Mesothelial cell of epicardium (in vitro differentiated cells): ENCODE measurements at places on chromosomes 3 and 15.
A peak's percentile ranks its signal among the peaks of the same experiment; 100 is the strongest.

DNA sequence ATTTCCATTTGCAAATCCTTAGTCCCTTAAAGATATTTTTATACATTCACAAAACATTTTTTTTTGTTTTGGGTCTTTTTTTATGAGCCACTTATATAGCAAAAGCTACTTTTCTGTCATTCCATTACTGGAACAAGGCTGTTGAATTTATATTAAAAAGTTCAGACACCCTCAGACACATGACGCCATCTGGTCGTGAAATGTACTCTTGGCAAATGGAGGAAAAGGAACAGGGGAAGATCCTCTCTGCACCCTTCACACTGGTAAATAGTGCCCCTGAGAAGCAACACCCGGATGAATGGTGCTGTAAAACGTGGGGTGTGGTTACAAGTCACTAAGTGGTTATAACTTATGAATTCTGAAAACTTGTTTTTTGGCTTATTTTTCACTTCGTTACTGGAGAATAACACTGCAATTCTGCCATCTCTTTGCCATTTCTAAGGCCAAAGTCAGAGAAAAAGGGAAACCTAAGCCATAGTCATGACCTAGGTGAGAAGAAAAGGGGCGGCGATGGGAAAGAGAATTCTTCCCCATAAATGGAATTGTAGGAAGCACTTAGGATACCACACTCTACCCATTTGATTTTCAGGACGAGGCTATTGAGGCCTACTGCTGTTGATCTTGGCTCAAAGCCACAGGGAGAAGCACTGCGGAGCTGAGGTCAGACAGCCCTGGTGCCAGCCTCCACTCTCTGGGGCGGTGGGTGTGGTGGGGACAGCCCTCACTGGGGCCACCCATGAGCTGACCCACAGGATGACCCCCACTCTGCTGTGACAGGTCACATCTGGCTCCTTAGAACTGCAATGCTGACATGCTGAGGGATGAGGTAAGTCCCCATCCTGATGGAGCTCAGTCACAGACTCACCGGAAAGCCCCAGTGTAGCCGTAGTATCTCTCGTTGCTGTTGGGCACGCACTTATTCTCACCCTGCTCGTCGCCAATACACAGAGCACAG, 21.9 kb downstream of the LTF start:
- peaks cover 4% of the 10 kb centered on the region for H3K4me1 ChIP-seq
- H3K27ac ChIP-seq = no peak overlapping the region
- H3K36me3 ChIP-seq = no peaks in the 10 kb centered on the region
- no peak for DNase-seq
- peaks cover 7% of the 10 kb centered on the region for H3K27me3 ChIP-seq
- no peak overlapping the region for H3K4me3 ChIP-seq

- peaks cover 22% of the 10 kb centered on the region for H3K4me1 ChIP-seq
- H3K4me3 ChIP-seq = no peak overlapping the region
- H3K27ac ChIP-seq = no peak overlapping the region
- H3K27me3 ChIP-seq = no peaks in the 10 kb centered on the region
- no peaks in the 10 kb centered on the region for H3K36me3 ChIP-seq
These were observed 22.0 kb downstream of the SLC9A9 start for GRCh38 chr3:143826296-143826695.

- no peaks in the 10 kb centered on the region for H3K4me1 ChIP-seq
- no peaks in the 10 kb centered on the region for H3K36me3 ChIP-seq
- no peak overlapping the region for H3K27ac ChIP-seq
- H3K27me3 ChIP-seq = peaks cover 2% of the 10 kb centered on the region
These were observed 12.4 kb downstream of the OTOL1 start for GRCh38 chr3:161508852-161509477.

- DNase-seq = no peak
- no peak overlapping the region for H3K4me3 ChIP-seq
- H3K27me3 ChIP-seq = no peaks in the 10 kb centered on the region
- H3K4me1 ChIP-seq = peaks cover 76% of the 10 kb centered on the region
- H3K36me3 ChIP-seq = peaks cover 22% of the 10 kb centered on the region
These were observed 10.6 kb downstream of the TPM1 start for GRCh38 chr15:63052961-63053698.

DNA sequence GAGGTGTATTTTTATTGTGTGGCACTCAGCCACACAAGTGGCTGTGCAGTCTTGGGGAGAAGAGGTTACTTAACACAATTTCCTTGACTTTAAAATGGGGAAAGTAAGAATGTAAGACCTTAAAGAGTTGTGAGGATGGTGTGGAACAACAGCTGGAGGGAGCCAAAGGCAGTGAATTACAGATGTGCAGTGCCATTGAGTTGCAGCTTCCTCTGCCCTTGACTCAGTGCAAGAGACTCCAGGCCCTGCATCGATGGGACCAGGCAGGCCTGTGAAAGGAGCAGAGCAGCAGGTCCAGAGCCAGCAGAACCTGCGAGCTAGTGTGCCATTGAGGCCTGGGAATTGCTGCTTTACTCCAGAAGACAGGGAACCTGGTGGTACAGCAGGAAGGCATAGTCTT, 27.2 kb downstream of the EEFSEC start:
- peak overlapping the region; percentile 48 for H3K27ac ChIP-seq
- DNase-seq = no peak
- peaks cover 40% of the 10 kb centered on the region for H3K4me1 ChIP-seq
- H3K4me3 ChIP-seq = no peak overlapping the region
- peaks cover under 1% of the 10 kb centered on the region for H3K36me3 ChIP-seq

- no peak overlapping the region for H3K27ac ChIP-seq
- no peaks in the 10 kb centered on the region for H3K27me3 ChIP-seq
- no peak overlapping the region for H3K4me3 ChIP-seq
- peaks cover 7% of the 10 kb centered on the region for H3K4me1 ChIP-seq
These were observed 332.7 kb downstream of the PDCD6IP start for GRCh38 chr3:34131091-34131490.

DNA sequence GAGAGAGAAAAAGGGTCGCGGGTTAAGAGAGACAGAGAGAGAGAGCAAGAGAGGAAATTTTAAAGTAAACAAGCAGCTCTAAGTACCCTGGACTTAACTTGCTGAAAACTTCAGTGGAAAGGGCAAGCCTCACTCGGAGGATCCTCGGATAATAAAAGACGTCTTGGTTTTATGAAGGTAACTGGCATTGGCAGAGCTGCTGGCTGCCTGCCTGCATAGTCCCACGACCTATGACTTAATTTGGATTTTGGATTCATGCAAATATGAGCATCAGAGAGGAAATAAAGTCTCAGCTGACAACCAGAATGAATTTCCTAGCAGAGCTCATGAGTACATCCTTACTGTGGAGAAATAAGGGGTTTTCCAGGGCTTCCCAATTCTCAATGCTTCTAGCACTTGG, 95.1 kb upstream of the PDZRN3 start:
- no peak overlapping the region for H3K4me3 ChIP-seq
- H3K27me3 ChIP-seq = no peaks in the 10 kb centered on the region
- H3K36me3 ChIP-seq = no peaks in the 10 kb centered on the region
- DNase-seq = no peak
- peak overlapping the region; percentile 79 for H3K27ac ChIP-seq

GRCh38 chr3:54832876-54833275, 95.0 kb downstream of the LRTM1 start:
- H3K27ac ChIP-seq = no peak overlapping the region
- no peaks in the 10 kb centered on the region for H3K36me3 ChIP-seq
- H3K4me1 ChIP-seq = peaks cover 4% of the 10 kb centered on the region
- no peak overlapping the region for H3K4me3 ChIP-seq

- no peak overlapping the region for H3K27ac ChIP-seq
- no peak for DNase-seq
- H3K4me1 ChIP-seq = peaks cover 49% of the 10 kb centered on the region
These were observed 33.3 kb downstream of the PEAK1 start for GRCh38 chr15:77386626-77387025.

DNA sequence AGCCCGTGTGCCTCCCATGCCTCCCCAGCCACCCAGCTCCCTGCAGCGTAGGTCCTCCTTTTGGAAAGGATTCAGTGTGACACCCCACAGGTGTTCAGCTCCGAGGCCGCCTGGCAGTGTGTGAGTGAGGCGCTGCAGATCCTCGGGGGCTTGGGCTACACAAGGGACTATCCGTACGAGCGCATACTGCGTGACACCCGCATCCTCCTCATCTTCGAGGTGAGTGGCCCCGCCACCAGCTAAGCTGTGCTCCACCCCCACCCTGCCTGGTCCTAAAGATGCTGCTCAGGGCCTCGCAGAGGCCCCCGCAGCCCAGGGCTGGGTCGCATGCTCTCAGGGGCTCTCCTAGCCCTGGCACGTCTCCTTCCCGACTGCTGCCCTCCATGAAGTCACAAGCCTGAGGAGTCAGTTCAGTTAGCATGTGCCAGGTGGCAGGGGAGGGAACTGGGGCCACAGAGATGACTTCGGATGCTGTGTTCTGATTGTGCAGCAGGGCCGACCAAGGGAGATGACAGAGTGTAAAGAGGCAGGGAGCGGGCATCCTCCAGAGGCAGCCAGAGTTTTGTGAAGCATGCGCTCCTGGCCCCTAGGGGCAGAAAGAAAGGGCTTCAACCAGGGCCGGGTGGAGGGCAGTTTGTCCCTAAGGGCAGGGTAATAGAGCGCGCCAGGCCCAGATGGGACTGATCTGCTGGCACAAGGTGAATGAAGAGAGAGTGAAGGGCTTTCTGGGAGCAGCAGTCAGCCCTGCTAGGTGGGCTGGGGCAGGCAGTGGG, 26.8 kb downstream of the ACAD9 start:
- peaks cover 25% of the 10 kb centered on the region for H3K36me3 ChIP-seq
- no peak for DNase-seq
- no peaks in the 10 kb centered on the region for H3K4me1 ChIP-seq
- no peak overlapping the region for H3K4me3 ChIP-seq
- no peaks in the 10 kb centered on the region for H3K27me3 ChIP-seq
- H3K27ac ChIP-seq = no peak overlapping the region
